Stimulated activated CD4-positive, alpha-beta T cell treated with anti-CD3 and anti-CD28 coated beads, Interleukin-4, amount 100 ng/mL, for 1 hour (primary cell): ENCODE measurements at places on chromosomes 13 and 19.

DNA sequence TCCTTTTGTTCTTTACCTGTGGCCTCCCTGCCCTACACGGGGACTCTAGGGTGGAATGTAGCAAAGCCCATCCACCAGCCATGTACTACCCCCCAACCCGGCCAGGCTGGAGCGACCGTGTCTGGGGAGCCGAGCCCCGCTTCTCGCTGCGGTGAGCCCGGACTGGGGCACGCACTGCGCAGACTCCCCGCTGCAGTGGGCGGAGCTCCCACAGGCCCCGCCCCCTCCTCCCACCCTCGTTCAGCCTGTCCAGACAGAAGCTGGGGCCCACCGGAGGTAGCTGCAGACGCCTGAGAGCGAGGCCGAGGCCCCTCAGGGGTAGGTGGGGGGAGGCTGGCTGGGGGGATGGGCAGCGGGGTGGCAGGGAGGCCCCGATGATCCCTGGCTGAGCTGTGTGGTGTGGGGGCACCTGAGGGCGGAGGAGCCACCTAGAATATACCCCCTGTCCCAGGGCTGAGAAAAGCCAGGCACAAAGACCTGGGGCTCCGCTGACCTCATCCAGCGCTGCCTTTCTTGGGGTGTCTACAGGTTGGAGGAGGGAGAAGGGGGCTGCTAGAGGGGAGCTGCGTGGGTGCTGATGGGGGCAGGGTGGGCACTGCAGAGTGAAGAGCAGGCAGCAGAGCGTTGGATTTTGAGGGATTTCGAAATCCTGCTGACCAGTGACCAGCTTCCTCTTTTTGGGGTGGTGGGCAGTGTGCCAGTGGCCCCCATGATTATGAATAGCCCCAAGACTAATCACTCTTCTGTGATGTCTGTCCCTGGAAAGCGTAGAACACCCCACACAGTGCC lies 17.3 kb downstream of the PLD3 start:
- peak; percentile 57 for DNase-seq

DNA sequence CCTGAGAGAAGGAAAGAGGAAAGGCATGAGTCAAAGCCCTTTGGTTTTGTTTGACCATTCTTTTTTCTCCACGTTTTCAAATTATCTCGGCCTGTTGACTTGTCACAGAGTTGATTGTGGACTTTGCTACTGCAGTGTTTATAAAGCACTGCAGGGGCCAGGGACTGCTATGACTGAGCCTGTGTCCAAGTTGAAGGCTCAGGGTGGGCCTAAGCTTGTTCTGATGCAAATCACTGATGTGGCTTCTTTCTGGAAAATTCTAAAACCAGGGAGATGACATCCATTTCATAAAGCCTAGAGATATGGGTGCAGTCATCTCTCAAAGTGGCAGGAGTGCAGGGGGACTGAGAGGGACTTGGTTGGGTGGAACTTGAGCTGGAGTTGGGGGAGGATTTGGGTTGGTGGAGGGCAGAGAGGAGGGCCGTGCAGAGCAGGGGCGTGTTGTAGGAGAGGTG lies 1.2 kb upstream of the CXCL17 start:
- no peak for DNase-seq

DNA sequence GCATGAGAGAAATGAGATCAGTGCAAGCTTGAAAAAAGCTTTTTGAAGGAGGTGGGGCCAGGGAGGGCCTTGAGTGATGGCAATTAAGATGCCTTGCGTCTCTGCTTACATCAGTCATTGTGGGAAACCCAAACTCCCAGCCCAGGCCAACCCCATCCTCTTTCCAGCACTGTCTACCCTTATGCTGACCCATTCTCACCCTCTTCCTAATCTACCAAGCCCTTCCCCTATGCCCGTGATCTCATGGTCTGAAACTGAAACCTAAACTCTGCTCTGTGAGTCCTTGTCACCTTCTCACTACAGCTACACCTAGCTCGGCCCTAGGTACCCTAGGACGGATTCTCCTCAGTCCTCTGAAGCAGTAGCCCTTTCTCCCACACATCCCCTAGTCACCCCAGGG lies 36.0 kb upstream of the SERP2 start:
- DNase-seq: no peak

- DNase-seq: no peak
Measured at GRCh38 chr13:95485045-95485517, 67.4 kb upstream of the CLDN10 start.

DNA sequence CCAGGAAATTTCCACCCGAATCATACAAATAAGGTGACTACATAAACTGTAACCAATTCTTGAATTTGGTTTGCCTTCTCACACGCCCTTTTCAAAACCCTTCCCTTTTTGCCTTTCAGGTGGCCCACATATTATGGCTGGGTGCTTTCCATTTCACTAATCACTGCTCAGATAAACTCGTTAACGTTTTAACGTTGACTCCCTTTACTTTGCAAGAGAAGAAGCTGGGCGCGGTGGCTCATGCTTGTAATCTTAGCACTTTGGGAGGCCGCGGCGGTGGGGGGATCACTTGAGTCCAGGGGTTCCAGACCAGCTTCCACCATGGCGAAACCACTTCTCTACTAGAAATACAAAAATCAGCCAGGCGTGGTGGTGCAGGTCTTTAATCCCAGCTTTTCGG lies 19.8 kb upstream of the ZNF91 start:
- no peak for DNase-seq

DNA sequence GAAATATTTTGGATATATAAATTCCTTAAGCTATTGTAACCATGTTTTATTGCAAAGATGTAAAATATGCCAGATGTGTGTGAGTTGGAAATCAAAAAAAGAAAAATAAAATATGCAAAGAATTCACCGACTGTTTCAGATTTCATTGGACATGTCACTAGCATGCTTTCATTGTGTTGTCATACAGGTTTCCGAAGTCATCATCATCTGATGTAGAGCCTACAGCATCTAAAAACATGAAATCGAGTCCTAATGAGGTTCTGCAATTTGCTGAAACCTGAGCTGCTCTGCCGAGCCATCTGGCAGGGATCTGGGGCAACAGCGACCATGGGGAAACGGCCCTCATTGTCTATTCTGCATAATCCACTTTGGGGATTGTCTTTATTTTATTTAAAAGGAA lies 196.1 kb upstream of the MAB21L1 start:
- DNase-seq: no peak

DNA sequence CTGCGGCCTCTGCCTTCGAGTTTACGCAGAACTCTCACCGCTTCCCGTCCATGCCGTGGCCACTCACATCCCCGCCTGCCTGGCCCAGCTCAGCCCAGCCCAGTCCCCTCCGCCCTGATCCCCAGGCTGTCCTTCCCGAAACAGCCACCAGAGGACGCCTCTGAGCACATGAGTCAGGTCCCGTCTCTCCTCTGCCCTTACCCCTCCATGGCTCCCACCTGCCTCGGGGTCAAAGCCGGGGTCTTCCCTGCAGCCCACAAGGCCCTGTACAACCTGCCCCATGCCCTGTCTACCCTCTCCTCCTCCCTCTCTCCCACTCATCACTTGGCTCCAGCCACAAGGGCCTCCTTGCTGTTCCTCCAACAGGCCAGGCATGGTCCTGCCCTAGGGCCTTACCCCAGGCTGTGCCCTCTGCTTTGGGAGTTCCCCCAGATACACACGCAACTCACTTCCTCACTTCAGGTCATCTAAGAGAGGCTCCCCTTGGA lies 8.1 kb upstream of the SEMA6B start:
- peak; percentile 63 for DNase-seq
